ENCODE measurements at places on chromosomes 4 and X. TPM values are rescaled to one million over a fixed set of nuclear protein-coding genes. Genes with fewer than 3 reads are reported as not detected.

The CLDN34 gene
- total RNA-seq: 0.33 TPM

The MGST2 gene
- total RNA-seq: 15.0 TPM

The TMEM131L gene
- 36.1 TPM for total RNA-seq

The METAP1 gene
- total RNA-seq: 52.1 TPM

The RS1 gene
- not detected for total RNA-seq

The GPAT3 gene
- total RNA-seq: not detected

The C4orf51 gene
- total RNA-seq: not detected

The PFKFB1 gene
- total RNA-seq: 0.77 TPM

The SH3RF1 gene
- 21.2 TPM for total RNA-seq

The WDR17 gene
- total RNA-seq: 8.7 TPM

DNA sequence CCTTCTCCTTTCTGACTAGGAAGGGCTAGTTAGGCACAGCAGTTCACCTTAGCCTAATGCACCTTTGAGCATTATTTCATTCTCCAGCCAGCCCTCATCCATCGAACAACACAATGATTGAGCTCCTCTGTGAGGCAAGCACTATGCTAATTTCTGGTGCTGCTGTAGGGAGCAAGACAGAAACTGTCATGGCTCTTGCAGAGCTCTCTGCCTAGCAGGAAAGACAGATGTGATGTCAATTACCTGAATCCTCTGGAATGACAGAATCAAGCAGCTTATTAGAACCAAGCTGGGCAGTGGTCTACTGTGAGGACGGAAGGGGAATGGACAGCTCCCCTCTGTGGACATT is 256.1 kb upstream of the NOCT start:
- no peak for DNase-seq

- DNase-seq: no peak
These were observed 649.3 kb downstream of the STPG2 start for GRCh38 chr4:97493815-97494518.

GRCh38 chr4:101175896-101176676 is 171.2 kb downstream of the PPP3CA start:
- DNase-seq: no peak

DNA sequence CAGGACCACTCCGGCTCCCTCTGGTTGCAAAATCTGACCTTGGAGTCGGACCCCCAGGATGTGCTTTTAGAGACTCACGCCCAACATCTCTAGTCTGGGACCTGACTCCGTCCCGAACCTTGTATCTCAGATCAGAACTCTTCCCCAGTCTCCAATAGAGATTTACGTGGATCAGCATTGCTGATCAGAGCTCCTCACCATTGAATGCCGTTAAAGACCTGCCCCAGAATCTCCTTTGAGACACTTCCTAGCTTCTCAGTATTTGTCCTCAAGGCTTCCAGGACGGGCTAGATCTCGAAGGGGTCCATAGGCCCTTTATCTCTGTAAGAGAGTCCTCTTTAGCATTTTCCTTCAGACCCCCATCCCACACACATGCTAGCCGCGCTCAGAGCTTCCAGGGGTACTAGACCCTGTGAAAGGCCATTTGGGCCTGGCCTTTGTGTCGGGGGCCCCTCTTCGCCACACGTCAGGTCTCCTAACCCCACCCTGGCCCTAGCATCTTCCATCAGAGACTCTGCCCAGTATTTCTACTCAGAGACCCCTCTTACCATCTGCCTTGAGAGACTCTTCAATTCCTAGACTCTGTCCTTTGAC is 662 bp downstream of the UBA1 start:
- DNase-seq: no peak

- no peak for DNase-seq
These were observed 534.8 kb downstream of the IQCM start for GRCh38 chr4:149280806-149281205.

- DNase-seq: no peak
These were observed 9.2 kb downstream of the IRAK1 start for GRCh38 chrX:154010330-154011087.

- no peak for DNase-seq
These were observed 4.1 kb upstream of the FAM200B start for GRCh38 chr4:15677507-15677988.

- DNase-seq: no peak
These were observed 14.8 kb downstream of the HTRA3 start for GRCh38 chr4:8284391-8284790.

DNA sequence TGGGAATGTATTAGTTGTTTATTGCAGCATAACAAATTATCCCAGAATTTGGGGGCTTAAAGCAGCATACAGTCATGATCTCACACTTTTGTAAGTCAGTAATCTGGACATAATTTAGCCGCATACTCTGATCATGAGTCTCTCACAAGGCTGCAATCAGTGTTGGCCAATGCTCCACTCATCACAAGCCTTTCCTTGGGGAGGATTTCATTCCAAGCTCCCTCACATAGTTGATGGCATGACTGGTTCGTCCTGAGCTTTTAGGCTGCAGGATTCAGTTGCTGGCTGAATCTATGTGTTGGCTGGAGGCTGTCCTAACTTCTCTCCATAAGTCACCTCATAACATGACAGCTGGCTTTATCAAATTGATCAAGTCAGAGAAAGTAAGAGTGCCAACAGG is 1568.6 kb upstream of the PCDH7 start:
- DNase-seq: no peak

- DNase-seq: no peak
These were observed 129.2 kb downstream of the FAM53A start for GRCh38 chr4:1554876-1555265.

GRCh38 chr4:16858275-16858752 is 40.1 kb downstream of the LDB2 start:
- no peak for DNase-seq

DNA sequence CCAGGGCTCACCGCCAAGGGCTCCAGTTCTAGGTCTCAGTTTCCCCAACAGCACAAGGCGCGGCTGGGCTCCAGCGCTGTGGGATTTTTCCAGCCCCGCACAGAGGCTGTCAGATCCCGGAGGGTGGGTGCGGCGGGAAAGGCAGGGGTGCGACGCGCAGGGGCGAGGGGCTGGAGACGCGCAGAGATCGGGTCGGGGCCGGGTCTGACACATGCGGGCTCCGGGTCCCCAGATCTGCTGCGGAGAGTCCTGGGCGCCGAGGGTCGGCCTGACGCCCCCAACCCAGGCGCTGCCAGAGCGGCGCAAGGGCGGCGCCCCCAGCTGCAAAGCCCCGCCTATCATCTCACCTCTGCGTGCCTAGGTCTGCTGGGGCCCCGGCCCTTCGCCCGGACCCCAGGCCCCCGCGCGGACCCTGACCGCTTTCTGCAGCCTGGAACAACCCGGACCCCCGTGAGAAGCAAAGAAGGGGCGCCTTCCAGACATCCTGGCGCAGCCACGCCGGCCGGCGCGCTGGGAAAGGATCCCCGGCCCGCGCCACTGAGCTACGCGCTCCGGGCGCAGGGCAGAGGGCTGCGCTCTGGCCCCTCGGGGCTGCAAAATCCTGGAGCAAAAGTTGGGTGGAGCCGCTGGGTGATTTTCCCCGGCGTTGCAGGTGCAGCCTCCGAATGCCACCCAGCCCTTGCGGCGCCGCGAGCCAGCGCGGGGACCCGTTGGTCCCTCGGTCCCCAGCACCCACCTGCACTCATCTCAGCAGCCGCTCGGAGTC is 486 bp downstream of the ABLIM2 start:
- DNase-seq: no peak

DNA sequence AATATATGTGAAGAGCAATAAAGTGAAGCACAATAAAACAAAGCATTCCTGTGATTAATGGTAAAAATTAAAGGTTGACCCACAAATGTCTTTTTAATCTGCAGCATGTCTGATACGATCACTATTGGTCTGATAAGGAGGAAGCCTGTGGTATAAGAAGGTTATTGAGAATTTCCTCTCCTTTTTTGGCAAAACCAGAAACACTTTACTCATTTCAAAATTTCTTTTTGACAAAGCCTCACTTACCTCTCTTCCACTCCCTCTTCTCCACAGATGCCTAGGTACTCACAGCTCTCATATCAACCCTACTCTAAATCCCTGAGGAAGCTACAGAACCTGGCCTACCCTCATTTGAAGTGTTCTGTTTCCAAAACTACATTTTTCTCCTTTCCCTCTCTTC is 56.1 kb downstream of the TSPAN5 start:
- no peak for DNase-seq
